ENCODE measurements at places on chromosomes 12 and 14. TPM values are rescaled to one million over a fixed set of nuclear protein-coding genes. Genes with fewer than 3 reads are reported as not detected.
A peak's percentile ranks its signal among the peaks of the same experiment; 100 is the strongest.

Gene MAP3K9
- 3.0 TPM for total RNA-seq

Gene GPD1
- total RNA-seq: not detected

Gene ZC2HC1C
- total RNA-seq: 0.62 TPM

GRCh38 chr14:65156568-65157366 lies 54.5 kb upstream of the MAX start:
- no peak for DNase-seq

DNA sequence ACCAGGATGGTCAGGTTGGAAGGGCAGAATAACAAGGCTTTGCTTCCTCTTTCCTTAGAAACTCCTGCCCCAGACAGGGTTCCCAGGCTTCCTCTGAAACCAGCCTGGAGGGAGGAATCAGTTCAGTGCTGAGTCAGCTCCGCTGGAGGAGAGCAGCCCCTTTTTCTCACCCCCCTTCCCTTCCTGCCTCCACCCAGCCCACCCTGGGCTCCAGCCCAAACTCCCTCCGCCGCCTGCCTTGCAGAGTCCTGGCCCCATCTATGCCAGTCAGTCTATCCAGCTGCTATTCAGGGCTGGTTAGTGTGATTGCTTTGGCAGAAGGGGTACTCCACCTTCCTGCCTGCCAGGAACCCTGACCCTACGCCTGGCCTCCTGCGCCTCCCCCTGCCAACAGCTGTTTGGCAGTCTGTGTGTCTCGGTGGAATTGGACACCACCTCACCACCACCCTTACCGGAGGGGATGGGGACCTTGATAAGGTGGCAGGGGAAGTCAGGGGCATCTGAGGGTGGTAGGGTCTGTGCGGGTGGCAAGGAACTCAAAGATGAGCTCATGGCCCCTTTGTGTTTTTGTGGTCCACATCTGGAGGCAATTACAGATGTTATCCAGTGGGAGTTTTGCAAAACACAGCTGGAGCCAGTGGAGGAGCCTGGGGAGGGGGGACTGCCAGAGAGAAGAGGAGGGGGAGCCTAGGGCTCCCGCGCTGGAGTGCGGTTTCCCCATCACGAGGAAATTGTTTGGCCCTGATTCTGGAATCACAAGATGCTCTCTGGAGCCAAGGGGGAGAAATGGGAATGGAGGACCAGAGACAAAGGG lies 12.2 kb downstream of the MMP14 start:
- no peak for DNase-seq

GRCh38 chr14:99731547-99732435 lies 47.7 kb downstream of the CYP46A1 start:
- DNase-seq: peak; percentile 85

- no peak for DNase-seq
Measured at GRCh38 chr12:2267703-2268470, 215.1 kb downstream of the CACNA1C start.

DNA sequence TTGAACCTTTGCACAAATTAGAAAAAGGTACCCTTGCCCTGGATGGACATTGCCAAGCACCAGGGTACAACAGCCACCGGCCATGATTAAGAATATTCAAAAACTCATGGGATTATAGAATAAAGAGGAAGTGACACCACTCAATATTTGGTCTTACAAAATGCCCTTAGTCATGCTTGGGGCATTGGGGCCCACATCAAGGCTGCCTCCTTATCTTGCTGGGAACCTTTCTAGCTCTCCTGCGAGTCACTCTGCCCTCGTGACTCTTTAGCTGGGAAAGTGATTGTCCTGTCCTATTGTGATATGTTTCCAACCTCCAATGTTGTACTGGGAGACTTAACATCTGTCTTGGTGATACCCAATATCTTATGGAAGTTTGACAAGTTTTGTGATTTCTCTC lies 57.8 kb downstream of the GTF2A1 start:
- DNase-seq: no peak

- DNase-seq: no peak
Measured at GRCh38 chr14:37198273-37198598, 499 bp downstream of the MIPOL1 start.

DNA sequence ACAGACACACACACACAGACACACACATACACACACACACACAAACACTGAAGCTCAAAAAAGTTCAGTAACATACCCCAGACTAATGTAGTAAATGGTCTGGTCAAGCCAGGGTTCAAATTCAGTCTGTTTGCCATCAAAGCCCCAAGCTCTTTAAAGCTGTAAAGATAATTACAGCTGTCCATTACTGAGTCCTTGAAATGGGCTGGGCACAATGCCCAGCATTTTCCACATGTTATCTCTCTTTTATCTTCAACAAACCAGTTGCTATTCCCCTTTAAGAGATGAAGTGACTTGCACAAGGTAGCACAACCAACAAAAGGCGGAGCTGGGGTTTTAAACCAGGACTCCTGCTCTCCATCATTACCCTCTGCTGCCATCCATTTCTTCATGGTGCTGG lies 7.6 kb upstream of the UNC119B start:
- DNase-seq: no peak

GRCh38 chr14:42214981-42215491 lies 608.4 kb downstream of the LRFN5 start:
- DNase-seq: no peak

GRCh38 chr14:50697659-50698290 lies 29.7 kb upstream of the SAV1 start:
- no peak for DNase-seq

GRCh38 chr12:57008178-57008577 lies 1.8 kb upstream of the ZBTB39 start:
- no peak for DNase-seq

DNA sequence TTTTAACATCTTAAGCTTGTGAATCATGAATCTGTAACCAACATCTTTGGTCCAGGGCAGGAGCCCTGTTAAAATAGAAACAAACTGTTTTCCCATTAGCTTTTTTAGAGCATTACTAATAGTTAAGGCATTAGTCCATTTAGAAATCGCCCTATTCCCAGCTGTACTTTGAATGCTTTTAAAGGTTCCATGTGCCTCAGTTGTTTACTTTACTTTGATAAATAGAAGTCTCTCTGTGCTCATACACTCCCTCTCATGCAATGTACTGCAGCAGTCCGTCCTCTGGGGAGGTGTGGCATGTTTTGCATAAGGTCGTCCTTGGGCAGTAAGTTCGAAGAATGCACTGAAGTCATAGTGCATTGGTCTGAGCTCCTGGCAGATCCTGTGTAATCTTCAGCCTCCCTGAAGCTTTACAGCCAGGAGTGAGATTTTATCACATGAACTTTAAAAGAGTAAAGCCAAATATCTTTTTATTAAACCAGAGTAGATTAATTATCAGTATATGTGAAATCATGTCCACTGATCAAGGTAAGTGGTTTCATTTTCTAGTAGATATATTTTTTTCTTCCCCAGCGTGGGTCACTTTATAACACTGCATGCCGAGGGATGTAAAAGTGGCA lies 134.7 kb downstream of the FGD4 start:
- DNase-seq: no peak

- DNase-seq: no peak
Measured at GRCh38 chr12:105506678-105507310, 176.3 kb downstream of the C12orf75 start.

GRCh38 chr12:120890963-120891362 lies 13.2 kb downstream of the SPPL3 start:
- DNase-seq: no peak
